ENCODE measurements at places on chromosomes 3 and 15. TPM values are rescaled to one million over a fixed set of nuclear protein-coding genes. Genes with fewer than 3 reads are reported as not detected.

DNA sequence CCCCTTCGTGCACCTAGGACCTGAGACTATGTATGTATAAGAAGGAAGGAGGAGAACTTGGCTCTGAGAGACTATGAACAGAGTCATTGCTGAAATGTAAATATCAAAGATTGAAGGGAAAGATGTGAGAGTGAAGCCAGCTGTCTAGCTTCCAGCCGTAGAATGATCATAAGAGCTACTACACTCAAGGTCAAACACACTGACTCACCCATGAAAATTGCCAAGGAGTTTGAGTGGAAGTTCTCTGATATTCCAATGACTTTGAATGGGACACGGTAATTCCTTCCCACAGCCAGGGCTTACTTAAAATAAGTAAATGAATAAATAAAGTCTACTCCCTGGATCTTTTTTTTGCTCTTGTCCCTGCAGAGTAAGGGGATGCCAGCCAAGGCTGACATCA, 398.9 kb upstream of the TPRG1 start:
- DNase-seq = no peak

- no peak for DNase-seq
Observed at GRCh38 chr3:39173318-39174125, 18.9 kb downstream of the XIRP1 start.

- DNase-seq = no peak
Observed at GRCh38 chr3:23389686-23390085, 186.6 kb downstream of the UBE2E2 start.

DNA sequence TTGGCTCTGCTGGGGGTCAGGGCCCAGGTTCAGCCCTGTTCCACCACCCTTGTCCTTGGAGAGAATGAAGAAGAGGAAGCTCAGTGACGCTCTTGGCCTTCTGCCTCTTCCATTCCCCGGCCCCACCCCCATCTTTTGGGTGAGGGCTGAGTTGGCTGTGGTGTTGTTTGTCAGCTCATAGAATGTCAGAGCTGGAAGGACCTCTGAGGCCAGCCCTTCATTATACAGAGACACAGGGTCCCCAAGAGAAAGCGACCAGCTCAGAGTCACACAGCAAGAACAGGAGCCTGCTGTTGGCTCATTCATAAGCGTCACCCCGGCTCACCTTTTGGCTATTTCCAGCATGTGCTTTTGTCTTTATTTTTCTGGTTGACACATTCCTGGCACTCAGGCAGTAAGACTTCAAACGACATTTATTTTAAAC, 68.2 kb downstream of the AAGAB start:
- DNase-seq = no peak

DNA sequence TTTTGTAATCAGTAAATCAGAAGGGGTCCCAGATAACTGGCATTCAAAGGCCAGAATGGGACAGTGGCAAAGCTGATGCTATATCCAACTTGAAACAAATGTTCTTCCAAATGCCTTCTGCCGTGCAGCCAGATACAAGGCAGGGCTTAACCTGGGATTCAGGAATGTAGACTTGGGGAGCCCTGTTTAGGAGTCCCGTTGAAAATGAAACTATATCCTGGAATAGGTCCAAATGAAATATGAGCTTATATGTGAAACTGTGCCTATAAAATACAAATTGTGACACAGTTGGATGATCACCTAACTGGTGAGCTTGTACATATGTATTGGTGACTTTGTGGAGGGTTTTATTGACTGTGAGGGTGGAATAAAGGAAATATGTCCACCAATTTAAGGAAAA, 28.7 kb downstream of the FRMD4B start:
- DNase-seq = no peak

DNA sequence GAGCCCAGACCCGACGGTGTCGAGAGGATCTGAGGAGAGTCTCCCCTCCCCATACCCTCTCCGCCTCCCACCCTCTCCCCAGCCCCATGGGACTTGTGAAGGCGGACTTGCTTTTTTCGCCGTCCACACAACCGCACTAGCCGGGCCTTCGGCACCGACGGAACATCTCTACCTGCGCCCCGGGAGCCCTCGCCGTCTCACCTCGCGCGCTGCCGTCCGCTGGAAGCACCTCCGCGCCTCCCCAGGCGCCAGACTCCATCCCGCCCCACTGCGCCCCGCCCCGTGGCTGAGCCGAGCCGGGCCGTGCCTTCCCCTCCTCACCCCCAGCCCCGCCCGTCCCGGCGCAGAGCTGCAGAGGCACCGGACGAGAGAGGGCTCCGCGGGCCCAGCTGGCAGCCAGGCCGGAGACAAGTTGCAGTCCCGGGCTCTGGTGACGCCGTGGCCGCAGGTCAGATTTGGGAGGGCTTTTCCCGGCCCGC, at the start of the genes DUOX1 and DUOXA1:
DUOX1 (plus strand) TSS at position 344 of the 479 bp plus-strand sequence. CDS start 1,973 bp downstream, outside the sequence.
DUOXA1 (minus strand) TSS at position 229 of the 479 bp plus-strand sequence. CDS start 6,865 bp downstream, outside the sequence.
- no peak for DNase-seq

DNA sequence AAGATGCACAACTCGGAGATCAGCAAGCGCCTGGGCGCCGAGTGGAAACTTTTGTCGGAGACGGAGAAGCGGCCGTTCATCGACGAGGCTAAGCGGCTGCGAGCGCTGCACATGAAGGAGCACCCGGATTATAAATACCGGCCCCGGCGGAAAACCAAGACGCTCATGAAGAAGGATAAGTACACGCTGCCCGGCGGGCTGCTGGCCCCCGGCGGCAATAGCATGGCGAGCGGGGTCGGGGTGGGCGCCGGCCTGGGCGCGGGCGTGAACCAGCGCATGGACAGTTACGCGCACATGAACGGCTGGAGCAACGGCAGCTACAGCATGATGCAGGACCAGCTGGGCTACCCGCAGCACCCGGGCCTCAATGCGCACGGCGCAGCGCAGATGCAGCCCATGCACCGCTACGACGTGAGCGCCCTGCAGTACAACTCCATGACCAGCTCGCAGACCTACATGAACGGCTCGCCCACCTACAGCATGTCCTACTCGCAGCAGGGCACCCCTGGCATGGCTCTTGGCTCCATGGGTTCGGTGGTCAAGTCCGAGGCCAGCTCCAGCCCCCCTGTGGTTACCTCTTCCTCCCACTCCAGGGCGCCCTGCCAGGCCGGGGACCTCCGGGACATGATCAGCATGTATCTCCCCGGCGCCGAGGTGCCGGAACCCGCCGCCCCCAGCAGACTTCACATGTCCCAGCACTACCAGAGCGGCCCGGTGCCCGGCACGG, 991 bp downstream of the SOX2 start:
- no peak for DNase-seq

The ESYT3 gene
- not detected for polyA plus RNA-seq

- DNase-seq = no peak
Observed at GRCh38 chr3:78809966-78810365, 957.8 kb downstream of the ROBO1 start.

The IL20RB gene
- polyA plus RNA-seq = not detected

GRCh38 chr15:63178034-63178433, 11.4 kb upstream of the RAB8B start:
- DNase-seq = no peak

- no peak for DNase-seq
Observed at GRCh38 chr3:120820748-120821147, 78.2 kb downstream of the GTF2E1 start.

DNA sequence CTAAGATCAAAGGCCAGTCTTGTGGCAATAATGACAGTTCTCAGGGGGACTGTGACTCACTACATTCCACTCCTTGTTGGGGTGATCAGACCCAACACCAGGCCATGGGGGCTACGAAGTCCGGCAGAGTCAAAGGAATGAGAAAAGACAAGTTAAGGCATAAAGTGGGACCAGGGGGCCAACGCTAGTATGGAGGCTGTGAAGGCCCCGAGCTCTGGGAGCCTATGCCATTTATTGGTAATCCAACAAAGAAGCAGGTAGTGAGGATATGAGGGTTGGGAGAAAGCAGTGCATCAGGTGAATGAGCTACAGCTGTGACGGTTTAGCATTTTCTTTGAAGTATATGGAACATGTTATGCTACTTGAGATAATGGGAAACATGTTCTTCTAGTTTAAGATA, 104.4 kb upstream of the C2CD4B start:
- no peak for DNase-seq

DNA sequence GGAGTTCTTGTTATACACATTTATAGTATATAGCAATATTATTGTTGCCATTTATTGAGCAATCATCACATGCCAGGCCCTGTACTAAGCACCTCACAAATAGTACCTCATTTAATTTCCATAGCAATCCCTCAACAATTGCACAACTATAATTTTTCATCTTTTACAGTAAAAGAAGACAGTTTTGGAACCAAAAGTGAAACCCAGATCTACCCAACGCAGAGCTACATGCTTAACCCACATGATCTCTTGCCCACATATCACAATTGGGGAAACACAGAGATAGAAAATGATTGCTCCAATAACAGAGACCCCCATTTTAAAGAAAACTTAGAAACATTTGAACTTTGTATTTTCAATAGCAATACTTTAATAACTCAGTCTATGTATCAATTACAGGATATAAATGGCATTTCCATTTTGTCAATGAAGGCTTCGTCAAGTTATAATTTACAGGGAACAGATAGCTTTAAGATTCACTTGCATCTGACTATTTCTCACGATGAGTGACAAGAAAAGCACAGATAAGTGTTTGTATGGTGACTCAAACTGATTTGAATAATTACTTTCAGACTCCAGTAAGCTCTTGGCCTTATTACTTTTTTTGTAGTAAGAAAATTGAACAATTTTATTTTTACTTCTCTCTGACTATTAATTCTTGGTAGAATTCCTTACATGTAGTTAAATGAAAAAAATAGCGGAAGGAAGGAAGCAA, 38.7 kb upstream of the CCDC50 start:
- DNase-seq = peak; percentile 42

GRCh38 chr3:161221806-161222600, 892 bp downstream of the NMD3 start:
- peak; percentile 11 for DNase-seq

GRCh38 chr3:188728371-188728896, 443.3 kb upstream of the TPRG1 start:
- DNase-seq = no peak

The BOC gene
- polyA plus RNA-seq = not detected

GRCh38 chr15:60551781-60552161, 72.8 kb upstream of the ICE2 start:
- no peak for DNase-seq

The MNS1 gene
- polyA plus RNA-seq = 0.98 TPM

The NEK10 gene
- polyA plus RNA-seq = not detected

The GATA2 gene
- 0.49 TPM for polyA plus RNA-seq

The RLBP1 gene
- polyA plus RNA-seq = not detected

DNA sequence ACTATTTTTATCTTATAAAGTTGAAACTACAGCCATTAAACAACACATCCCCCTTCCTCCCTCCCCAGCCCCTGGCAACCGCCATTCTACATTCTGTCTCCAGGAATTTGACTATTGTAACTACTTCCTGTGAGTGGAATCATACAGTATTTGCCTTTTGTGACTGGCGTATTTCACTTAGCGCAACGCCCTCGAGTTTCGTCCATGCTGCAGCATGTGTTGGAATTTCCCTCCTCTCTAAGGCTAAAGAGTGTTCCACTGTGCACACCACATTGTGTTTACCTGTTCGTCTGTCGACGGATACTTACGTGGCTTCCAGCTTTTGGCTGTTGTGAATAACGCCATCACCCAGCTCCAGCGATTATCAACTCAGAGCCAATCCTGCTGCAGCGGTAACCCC, 52.0 kb upstream of the DLG1 start:
- no peak for DNase-seq

GRCh38 chr3:37287776-37288175, 113.4 kb upstream of the LRRFIP2 start:
- no peak for DNase-seq

The IFRD2 gene
- 42.7 TPM for polyA plus RNA-seq

- DNase-seq = no peak
Observed at GRCh38 chr3:84755860-84756259, 202.9 kb upstream of the CADM2 start.

- no peak for DNase-seq
Observed at GRCh38 chr3:111764645-111765091, 94.4 kb upstream of the PHLDB2 start.

The TMCO5A gene
- polyA plus RNA-seq = not detected

- DNase-seq = no peak
Observed at GRCh38 chr15:91306144-91306543, 206.1 kb downstream of the SV2B start.

DNA sequence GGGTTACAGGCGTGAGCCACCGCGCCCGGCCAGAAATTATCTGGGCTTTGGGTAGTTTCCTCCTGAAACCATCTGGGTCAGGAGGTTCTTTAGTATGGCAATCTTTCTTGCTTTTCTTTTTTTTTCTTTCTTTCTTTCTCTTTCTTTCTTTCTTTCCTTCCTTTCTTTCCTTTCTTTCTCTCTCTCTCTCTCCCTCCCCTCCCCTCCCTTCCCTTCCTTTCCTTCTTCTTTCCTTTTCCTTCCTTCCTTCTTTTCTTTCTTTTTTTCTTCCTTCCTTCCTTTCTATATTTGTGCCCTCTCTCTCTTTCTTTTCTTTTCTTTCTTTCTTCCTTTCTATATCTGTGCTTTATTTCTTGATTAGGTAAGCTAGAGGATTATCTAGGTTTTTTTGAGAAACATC, 17.0 kb downstream of the DBR1 start:
- DNase-seq = no peak

DNA sequence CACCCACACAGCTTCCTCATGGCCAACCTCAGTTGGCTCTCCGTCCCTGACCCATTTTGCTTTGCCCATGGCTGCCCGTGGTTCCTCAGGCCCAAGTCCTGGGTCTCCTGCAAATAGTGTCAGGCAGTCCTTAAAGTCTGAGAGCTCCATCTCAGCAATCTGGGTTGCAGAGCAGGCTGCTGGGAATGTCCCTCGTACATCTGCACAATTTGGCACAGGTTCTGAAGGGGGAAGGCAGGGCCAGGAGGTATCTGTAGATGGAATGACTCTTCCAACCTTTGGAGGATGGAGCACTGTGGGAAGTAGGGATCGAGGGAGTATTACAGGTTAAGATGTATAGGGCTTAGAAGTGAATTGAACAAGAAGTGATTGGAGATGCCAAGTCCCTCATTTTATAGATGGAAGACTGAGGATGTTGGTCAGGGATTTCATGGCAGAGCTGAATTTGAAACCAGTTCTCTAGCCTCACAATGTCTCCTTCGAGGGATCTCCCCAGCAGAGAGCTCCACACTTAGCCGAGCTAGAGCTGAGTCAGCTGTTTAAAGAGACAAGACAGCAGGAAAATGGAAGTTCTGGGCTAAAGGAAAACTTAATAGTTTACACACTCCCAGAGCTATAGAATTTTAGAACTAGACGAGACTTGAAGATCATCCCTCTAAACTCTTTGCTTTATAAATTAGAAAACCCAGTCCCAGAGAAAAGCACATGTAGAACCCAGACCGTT, 9.2 kb downstream of the CKMT1A start:
- DNase-seq = no peak

- DNase-seq = no peak
Observed at GRCh38 chr15:73934281-73934680, 8.0 kb downstream of the LOXL1 start.

The TRIM42 gene
- not detected for polyA plus RNA-seq

DNA sequence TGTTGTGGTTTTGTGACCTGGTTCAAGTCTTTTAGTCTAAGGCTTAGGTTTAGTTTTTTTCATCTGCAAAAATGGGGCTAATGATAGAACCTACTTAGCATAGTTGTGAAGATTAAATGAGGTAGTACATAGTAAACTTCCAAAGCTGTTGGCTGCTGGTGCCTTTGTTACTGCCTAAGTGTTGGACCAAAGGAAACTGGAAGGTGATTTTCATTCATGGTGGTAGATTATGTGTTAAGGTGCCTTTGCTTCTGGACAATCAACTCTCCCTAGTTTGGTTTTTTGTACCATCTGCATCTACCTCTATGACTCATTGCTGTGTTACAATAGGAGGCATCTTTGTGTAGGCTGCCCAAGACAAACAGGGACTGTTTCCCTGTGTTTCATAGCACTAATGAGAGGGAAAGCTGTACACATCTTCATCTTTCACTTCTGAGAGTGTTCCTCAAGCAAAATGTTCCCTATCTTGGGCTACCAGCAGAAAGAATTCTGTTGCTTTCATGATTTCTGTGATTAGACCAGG, 3.2 kb downstream of the MAP2K1 start:
- DNase-seq = no peak

The CTSH gene
- 480 TPM for polyA plus RNA-seq
